Kidney epithelial cell (primary cell): ENCODE measurements at places on chromosomes 3 and 15.
A peak's percentile ranks its signal among the peaks of the same experiment; 100 is the strongest.

GRCh38 chr3:85571835-85572234 lies 613.0 kb downstream of the CADM2 start:
- no peak for DNase-seq

GRCh38 chr3:51388286-51389029 lies 2.6 kb upstream of the RBM15B start:
- peak; percentile 25 for DNase-seq

DNA sequence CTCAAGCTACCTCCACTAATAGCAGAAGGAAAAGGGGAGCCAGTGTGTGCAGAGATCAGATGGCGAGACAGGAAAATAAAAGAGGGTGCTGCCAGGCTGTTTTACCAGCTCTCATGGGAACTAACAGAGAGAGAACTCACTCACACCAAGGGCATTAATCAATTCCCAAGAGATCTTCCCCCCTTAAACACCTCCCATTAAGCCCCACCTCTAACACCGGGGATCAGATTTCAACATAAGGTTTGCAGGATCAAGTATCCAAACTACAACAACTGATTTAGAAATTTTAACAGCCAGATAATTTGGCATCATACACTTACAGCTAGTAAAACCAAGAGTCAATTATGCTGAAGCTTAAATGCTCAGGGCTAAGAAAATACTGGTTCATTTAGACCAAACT lies 18.9 kb downstream of the CD200 start:
- no peak for DNase-seq

- no peak for DNase-seq
Measured at GRCh38 chr15:58440922-58441321, 9.1 kb downstream of the LIPC start.

GRCh38 chr3:182979674-182980191 lies 605 bp downstream of the DCUN1D1 start:
- no peak for DNase-seq

GRCh38 chr15:58292751-58293175 lies 139.0 kb upstream of the LIPC start:
- no peak for DNase-seq
